ENCODE measurements at places on chromosomes 5 and 9.

DNA sequence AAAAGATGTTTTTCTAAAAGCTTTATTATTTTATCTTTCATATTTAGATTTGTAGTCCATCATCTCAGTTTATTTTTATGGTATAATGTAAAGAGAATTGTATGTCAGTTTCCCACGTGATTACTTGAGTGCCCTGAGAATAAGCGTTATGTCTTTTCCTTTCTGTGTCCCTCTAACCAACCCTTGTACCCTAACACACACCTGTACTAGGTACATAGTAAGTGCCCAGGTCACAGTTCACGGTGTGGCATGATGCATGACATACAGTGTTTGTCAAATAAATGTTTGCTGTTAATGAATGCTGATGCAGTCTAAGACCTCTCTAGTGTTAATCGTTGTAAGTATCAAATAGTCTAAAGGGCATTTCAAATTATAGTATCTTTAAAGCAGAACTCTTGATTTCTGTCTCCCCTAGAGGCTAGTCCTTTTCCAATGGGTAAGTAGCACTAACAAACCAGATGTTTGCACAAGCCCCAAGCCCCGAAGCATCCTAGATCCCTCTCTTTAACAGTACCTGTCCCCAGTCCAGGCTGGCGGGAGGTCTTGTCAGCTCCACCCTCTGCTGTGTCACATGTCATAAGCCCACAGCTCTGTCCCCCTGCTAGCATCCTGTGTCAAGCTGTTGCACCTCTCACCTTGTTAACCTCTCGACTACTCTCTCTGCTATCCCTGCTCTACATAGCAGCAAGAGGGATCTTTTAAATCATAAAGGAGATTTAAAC is 23.7 kb downstream of the NUP214 start:
- DNase-seq = no peak

DNA sequence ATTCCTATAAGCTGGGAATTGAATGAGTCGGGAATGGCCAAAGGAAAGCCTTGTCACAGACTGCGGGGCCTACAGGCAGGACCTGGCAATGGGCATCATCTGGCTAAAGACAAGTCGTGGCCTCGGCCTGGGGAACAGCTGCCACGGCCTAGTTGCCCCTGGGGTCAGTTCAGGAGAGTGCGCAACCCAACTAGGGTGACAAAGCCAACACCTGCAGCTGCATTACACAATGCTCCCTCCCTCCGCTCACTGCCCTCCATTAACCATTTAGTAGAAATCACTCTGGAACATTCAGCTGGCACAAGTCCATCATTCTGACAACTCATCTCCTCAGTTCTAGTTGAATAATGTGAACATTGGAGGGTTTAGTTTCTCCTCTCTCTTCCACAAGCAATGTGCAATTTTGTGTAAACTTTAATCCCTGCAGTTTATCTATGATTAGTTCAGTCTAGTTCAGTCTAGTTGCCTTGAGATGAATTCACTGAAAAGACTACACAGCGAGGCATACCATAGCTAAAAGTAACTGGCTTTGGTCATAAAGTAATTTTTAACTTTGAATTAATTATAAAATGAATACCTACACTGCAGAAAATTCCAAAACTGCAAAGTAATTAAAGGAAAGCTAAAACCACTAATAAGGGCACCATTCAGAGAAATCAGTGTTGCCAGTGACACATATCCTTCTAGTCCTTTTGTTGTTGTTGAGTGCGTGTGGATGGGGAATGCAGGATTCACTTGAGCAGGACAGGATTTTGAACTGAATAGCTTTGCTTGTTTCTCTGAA is 5.1 kb downstream of the GLDC start:
- DNase-seq = no peak

GRCh38 chr5:139462586-139463276 is at the start of gene ECSCR:
Gene ECSCR (minus strand): TSS chr5:139462743. CDS start chr5:139462670, 73 bp downstream.
- no peak for DNase-seq

DNA sequence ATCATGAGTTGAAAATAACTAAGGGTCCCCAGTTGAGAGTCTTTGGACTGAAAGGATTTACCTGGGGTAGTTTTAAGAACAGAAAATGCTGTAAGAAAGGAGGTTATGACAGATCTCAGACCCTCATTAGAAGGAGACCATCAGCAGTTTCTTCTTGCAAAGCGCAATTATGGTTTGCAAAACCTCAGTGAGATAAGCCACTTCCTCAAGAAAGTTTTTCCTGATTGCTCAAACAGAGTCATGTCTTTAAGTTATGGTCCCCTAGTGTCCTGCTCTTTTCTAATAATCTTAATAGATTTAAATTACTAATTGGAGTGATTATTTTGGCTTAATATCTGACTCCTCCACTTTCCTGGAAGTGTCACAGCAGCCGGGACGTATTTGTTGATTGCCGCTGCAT is 293.2 kb upstream of the KLF4 start:
- no peak for DNase-seq

- DNase-seq = no peak
These were observed 20.8 kb downstream of the LHFPL2 start for GRCh38 chr5:78627766-78628165.

- no peak for DNase-seq
These were observed 38.2 kb upstream of the SEMA4D start for GRCh38 chr9:89536145-89536574.

DNA sequence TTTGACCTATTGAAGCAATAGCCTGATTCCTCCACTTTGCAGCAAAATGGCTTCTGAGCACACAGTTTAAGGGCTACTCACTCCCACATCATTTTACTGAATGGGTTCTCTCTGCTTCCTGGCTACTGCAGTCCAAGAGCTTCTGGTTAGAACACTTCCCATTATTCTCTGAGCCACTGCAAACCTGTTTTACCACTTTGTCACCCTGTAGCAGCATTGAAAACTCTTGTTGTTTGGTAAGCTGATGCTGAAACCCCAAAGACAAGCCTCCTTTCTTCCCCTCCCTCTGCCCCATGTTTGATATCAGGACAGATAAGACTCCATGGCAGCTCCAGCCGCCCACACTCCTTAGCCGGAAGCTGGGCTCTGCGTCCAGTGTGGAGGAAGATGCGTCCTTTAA is 84.4 kb upstream of the RARS1 start:
- DNase-seq = no peak

DNA sequence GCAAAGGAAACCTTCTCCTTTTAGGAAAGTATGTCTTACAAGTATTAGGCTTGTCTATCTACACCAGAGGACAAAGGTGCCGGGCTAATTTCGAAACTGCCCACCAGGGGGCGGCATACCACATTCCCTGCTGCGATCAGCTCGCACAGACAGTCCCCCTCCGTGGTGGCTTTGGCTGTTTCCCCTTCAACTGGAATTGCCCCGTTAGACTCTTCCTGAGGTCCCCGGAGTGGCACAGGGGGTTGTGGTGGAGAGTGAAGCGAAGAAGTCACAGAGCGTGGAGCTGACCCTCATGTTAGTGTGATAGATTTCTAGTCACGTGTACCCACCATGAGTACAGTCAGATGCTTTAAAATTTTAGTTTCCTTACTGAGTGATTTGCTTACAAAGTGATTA is 17.5 kb downstream of the PTTG1 start:
- DNase-seq = peak; percentile 4

DNA sequence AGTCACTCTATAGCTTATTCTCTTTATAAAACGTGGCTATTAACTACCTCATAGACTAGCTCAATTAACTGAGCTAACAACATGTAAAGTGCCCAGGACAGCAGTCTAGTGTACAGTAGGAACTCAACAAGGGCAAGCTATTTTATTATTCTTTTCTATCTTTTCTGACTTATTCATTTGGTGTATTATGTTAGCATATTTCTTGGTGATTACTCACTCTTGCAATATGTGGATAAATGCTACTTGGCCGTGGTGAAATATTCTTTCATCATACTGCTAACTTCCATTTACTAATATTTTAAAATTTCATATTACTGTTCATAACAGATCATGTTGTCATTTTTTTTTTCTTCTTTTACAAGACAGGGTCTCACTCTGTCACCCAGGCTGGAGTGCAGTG is 4.9 kb downstream of the SLC25A51 start:
- no peak for DNase-seq

DNA sequence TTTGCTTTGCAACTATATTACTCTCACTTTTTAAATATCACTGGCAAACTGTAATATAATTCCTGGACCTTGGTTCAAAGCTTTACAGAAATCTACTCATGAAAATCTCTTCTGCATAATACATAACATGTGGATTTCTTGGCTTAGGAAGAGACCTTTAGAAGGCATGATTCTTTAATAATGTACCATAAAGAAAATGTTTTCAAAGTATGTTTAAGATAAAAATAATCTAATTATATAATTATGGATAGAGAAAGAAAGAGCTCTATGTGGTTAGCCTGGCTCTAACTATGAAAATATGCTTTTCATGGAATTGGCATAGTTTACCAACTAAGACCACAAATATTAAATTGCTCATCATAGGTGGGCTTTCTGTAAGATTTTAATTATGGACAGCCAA is 817.8 kb downstream of the TLE1 start:
- no peak for DNase-seq

DNA sequence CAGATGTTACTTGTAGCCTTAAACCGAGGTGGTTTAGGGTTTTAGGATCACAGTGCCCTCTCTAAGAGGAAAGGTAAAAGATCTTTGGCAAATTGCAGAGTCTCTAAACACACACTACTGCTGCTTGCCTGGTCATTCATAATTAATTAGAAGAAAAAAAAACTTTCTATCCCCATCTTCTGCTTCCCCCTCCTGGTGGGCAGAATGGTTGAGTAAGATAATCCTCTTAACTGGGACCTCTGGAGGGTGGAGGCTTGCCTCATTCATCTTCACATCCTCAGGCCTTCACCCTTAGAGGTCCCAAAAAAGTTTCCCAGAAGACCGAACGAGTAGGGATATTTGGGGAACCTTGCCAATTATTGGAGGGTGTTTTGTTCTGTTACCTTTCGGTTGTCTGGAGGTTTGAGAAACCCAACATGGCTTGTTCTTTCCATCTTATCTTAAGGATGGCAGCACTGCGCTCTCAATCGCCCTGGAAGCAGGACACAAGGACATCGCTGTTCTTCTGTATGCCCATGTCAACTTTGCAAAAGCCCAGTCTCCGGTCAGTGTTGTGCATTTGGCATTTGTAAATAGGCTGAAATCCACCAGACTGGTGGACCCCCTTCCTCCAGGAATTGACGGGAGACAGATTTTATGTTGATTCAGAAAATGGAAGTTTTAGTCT is 97.3 kb upstream of the DMRT1 start:
- DNase-seq = no peak

DNA sequence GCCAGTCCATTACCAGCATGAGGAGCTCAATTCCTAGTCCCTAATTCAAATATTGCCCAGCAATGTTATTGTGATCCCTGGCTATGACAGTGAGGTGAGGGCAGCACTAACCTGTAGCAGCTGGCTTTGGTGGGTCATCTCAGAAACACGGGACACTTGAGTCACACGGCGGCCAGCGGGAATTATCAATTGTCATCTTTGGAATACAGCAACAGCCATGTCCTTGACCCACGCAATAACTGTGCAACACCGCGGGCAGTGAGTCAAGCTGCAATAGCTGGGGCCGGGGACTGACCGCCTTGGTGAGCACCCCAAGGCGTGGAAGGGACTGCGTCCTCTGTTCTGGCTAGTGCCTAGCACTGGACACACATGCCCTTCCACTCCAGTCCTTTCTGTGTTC is 62.5 kb upstream of the ALDH1B1 start:
- DNase-seq = no peak

- DNase-seq = no peak
These were observed 86.0 kb downstream of the FBXL7 start for GRCh38 chr5:15585841-15586591.

GRCh38 chr9:37300620-37301019 is 121.9 kb upstream of the GRHPR start:
- no peak for DNase-seq
